ENCODE measurements at places on chromosomes 3 and 15.

DNA sequence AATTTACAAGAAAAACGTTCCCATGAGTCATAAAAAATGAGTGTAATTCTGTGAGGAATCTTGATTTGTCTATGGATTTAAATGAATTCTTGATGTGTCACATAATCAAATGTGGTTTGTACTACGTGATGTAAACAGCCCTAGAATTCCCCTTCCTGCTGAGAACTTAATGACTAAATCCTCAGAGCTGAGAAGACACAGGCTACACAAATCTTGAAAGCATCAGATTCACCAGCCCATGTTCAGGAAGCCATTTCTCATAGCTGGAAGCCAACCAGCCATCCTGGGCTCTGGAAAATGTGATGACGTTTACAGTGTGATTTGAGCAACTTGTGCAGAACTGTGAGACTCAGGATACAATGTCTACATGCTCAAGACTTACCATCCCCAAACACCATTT lies 193.7 kb upstream of the MME start:
- DNase-seq: no peak

DNA sequence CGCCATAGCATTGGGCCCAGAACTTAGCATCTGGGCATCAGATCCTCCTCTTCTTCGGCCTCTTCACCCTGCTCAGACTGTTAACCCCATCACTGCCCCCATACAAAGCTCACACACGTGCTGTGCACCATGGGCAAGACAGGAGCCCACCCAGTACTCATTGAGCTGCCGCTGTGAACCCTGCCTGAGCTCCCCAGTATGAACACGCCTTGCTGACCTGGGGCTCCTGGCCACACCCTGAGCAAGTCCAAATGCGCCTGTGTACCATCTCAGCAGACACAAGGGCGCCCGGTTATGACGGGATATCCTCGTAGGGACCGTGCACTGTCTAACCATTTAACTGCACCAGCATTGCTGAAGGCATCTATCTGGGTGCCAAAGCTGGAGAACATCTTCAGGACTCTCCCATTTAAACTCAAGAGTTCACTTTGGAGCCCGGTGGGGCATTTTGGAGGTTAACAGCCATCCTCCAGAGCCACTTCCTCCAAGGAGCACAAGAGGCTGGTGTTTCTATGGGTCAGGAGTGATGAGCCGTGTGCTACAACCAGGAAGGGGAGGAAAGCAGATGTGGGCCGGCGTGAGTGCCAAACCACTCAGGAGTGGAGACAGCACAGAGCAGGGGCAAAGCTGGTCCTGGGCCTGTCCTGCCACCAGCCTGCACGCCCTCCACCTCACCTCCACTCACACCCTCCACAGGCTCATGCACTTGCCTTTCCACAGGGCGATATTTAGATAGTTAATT lies 12.1 kb downstream of the PRR23E start:
- DNase-seq: no peak

DNA sequence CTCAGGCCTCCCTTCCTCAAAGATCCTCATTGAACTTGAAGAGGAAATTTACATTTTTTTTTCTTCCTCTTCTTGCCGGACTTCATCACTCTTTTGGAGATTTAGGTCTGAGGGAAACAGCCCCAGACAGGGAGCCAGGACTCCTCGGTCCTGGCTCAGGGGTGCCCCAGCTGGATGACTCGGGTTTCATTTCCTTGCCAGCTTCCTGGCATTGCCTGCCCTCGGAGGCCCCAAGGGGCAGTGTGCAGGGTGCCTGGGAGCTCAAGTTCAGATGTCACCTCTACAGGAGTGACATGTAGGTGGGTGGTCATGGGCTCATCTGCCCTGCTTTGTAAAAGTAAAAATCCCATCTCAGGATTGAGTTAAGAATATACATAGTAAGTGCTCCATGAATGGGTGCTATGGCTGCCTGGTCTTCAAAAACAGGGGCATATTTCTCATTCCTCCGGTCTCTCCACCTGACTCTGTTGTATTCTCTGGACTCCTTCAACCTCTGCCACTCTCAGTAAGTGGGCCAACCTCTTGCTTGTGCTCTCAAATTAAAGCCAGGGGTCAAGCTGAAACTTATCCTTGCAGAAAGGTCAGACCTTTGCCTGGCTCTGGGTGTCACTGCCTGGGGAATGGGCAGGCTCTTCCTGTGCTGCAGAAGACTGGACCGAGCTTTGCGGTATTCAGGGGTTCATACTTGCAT lies 51.8 kb downstream of the SMAD6 start:
- no peak for DNase-seq

DNA sequence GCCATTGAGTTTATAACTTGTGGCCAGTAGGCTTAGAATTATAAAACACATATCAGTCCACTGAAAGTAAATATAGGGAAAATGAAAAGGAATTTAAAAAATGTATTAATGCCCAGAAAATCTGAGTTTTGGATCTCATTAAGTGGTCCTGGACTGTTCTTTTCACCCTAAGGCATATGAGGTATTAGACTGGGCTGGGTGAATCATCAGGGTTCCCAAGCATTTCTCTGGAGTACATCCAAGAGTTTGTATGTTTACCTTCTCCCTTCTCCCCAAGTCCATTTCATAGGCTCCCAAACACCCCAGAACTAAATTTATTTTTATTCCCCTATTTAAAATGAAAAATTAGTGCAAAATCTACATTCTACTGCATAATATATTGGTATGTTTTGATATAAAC lies 31.9 kb upstream of the SPTSSB start:
- DNase-seq: no peak

- DNase-seq: no peak
These were observed 1.7 kb upstream of the PLCB2 start for GRCh38 chr15:40309344-40309862.

GRCh38 chr3:95613993-95614392 lies 1200.4 kb upstream of the EPHA6 start:
- DNase-seq: no peak

DNA sequence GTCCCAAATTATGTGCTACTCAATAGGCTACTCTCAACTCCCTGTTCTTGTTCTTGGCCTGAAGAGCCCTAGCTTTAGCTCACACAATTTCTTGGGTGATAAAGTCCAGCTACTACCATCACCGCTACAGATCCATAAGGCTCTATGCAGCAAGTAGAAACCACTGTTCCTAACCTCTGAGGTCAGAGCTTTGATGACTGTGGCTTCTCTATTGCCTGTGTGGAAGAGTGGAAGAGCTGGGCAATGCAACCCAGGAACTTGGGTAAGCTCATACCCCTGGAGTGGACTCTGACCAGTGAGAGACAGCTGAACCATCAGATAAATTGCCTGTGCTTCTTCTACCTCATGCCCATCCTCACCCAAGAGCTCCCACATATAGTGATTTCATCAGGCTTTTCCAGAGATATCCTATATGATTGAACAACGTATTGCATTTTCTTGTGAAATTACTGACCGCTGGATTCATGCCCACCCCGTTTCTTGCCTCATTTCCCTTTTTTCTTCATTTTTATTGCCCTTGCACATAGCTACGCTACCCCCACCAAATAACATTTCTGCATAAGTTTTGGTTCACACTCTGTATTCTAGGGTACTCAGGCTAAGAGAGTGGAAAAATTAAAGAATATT lies 172.3 kb upstream of the MBNL1 start:
- DNase-seq: no peak

GRCh38 chr3:14364580-14365292 lies 37.7 kb upstream of the SLC6A6 start:
- no peak for DNase-seq

- no peak for DNase-seq
These were observed 161.2 kb downstream of the MINAR1 start for GRCh38 chr15:79593119-79593869.

DNA sequence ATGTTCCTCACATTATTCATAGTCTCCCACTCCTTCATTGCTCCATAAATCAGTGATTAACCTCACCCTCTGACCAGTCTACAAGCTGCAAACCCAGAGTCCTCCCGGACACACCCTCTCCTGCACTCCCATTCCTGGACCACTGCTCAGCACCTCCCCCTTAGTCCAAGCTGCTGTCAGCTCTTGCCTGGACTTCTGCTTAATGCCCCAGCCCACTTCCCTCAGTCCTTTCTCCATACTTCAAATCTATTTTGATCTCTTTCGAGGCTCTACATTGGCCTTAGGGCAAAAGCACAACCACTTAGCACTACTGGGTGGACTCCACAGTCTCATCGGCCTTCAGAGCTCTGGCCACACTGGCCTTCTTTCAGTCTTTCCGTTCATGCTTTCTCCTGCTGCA lies 79.4 kb upstream of the FAM98B start:
- DNase-seq: no peak

DNA sequence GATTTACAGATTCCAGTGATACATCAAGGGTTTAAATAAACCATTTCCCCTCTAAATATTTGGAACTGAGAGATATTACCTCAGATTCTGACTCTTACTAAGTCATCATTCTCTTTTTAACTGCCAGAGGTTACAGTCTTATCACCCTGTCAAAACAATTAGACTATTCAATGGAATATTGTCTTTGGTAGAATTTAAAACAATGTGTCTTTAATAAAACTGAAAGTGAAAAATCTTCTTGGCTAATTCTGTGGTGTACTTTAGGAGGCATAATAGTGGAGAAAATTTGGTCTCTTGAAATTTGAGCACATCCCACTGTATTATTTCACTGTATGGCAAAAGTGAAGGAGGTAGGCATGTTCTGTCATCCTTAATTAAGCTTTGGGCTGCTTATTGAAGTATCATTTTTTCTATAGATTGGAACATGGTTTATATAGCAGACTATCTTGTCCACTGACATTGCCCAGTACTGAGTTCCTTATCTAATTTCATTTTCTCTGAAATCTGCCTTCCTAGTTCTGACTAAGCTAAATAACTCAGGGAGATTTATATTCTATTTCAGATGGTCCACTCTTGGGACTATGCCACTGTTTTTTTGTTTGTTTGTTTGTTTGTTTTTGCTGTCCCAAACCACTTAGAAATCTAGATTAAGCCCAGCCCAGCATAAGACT lies 48.0 kb upstream of the UTS2B start:
- no peak for DNase-seq

DNA sequence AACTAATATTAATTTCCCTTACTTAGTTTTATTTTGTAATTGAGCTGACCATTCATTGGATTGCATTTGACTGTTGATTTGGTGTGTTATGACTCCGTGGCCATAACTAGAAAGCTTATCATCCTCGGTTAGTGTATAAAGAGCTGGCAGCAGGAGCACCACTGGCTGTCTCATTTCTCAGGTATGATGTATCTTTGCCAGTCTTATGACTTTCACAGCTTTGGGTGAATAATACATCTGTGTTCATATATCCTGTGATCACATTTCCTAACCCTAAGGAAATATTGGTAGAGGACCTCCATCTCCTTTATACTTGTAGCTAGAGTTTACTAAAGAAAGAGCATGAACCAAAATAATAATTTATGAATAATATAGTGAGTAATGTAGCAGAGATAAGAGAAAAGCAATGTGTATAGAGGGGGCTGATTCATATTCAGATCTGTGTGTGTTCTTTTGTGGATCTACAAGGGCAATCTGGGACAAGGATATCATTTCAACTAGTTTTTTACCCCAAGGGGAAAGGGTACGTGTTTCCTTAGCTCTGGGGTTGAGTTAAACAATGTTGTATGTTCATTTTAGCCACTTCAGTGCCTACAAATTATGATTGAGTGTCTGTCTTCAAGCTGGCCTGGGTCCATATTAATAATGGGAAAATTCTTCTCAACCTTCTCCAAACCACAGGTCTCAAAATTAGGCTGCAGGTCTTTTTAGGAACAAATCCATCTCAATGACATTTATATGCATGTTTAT lies 901.7 kb downstream of the NTRK3 start:
- DNase-seq: no peak

- DNase-seq: no peak
These were observed 238.7 kb upstream of the TMCO5A start for GRCh38 chr15:37695719-37696118.

GRCh38 chr15:42444415-42445063 lies 46.4 kb downstream of the ZNF106 start:
- no peak for DNase-seq

DNA sequence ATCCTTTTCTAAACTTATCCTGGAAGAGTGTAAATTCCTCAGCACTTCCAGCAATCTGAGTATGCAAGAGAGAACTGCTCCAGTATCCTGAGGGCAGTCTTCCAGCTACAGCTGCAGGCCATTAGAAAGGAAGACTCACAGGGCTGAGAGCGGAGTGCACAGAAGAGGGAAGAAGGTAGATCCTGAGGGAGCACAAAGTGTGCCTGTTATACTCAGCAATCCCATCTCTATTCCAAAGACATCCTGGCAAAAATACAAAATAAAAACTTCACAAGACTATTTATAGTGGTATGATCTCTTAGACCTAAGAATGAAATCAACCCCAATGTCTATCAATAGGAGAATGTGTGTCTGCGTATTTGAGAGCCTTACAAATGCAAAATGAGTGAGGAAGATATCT lies 292.0 kb downstream of the ZIC1 start:
- no peak for DNase-seq

- DNase-seq: no peak
These were observed 16.7 kb upstream of the PPP1R2 start for GRCh38 chr3:195559723-195560409.

DNA sequence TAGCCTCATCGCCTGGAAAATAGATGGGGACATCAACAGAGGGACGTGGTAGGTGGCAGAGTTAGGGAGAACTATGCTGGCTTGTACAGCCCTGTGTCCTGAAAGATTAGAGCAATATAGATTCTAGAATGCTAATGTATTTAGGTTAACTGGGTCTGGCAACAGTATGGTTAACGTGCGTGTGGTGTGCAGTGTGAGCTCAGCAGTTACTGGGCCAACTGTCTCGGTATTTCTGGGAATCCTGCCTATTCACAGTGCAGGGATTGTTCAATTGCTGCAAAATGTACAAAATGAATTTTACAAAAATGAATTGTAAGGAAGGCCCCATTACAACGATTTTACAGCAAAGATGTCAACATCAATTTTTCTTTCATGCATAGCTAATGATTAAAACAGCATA lies 20.6 kb downstream of the MEIS2 start:
- no peak for DNase-seq

DNA sequence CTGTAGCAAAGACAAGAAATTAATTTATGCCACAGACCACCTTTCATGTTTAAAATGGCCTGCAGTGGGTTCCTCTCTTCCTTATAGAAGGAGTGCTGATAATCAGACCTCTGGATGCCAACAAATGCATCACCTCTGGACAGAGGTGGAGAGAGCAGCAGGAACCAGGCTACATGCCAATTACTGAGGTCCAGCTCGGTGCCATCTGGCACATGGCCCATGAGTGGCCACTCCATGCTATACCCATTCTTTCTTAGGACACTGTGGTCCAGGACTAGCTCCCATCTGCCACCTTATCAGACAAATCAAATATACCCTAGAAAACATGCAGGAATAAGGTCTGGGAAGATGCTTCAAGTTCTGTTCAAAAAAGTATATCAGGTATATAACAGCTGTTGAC lies 60.7 kb downstream of the TBC1D2B start:
- no peak for DNase-seq

GRCh38 chr3:113287111-113287802 lies 75.9 kb downstream of the BOC start:
- DNase-seq: no peak

DNA sequence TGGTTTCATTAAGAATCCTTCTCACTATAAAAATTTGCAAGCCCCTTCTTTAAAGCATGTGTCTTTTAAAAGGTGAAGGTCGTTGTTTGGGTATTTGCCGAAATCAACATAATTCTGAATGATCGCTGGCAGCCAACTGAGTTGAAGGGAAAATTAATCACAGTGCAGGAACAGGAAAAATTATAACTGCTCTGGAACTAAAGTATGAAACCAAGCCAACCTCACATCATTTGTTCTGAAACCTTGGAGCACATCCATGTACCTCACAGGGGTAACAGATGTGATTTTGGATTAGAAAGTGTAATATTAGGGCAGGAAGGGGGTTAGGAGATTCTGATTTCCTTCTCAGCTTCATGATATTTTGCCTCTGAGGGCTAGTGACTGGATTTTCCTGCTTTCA lies 52.2 kb upstream of the PTX3 start:
- no peak for DNase-seq

Data from left kidney (tissue), 8 donors.